ENCODE measurements at places on chromosomes 1 and 21.
A peak's percentile ranks its signal among the peaks of the same experiment; 100 is the strongest.

DNA sequence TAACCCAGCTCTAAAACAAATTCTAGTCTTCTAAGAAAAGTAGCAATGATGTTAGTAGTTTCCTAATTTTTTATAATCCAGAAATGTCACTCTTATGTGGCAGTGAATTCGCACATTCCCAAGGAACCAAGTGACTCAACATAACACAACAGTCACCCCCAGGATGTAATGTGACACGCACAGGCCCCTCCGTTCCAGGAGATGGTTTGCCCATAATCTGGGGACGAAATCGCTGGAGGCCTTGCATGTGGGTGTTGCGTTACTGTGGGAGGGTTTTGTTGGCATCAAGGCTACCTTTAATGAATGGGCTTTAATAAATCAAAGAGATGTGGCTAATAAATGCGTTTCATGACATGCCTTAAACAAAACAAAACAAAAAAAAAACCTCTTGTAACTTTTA lies 50.9 kb downstream of the EVA1C start:
- peak; percentile 82 for DNase-seq

DNA sequence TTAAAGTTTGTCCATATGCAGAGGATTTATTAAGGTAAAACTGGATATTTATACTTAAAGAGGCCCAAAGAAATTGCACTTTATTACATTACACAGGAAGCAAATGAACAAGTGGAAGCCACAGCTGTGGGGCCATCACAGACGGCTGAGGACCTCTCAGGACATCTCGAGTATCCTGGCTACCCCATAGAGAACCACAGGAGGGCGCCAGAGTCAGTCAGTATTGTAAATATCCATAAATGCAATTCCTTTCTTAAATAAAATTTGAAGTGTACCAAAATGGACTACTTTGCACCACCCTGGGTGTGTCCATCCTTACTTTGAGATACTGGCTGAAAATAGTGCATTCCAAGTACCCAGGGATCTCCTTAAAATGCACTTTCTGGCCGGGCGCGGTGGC lies 257.2 kb downstream of the MRPL39 start:
- DNase-seq = peak; percentile 59

DNA sequence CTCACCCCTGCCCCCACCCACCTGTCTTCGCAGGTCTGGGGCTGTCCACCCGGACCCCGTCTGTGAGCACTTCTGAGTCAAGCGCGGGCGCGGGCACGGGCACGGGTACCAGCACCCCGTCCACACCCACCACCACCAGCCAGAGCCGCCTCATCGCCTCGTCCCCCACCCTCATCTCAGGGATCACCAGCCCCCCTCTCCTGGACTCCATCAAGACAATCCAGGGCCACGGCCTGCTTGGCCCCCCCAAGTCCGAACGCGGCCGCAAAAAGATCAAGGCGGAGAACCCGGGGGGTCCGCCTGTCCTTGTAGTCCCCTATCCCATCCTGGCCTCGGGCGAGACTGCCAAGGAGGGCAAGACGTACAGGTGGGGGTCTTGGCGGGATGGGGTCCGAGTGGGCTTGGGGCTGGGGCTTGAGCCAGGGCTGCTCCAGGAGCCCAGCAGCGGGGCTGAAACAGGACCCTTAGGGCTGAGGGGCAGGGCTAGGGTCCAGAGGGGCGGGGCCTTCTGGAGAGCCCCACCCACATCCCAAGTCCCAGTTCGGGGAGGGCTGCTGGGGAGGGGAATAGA lies 23.9 kb downstream of the ZNF362 start:
- DNase-seq = no peak

DNA sequence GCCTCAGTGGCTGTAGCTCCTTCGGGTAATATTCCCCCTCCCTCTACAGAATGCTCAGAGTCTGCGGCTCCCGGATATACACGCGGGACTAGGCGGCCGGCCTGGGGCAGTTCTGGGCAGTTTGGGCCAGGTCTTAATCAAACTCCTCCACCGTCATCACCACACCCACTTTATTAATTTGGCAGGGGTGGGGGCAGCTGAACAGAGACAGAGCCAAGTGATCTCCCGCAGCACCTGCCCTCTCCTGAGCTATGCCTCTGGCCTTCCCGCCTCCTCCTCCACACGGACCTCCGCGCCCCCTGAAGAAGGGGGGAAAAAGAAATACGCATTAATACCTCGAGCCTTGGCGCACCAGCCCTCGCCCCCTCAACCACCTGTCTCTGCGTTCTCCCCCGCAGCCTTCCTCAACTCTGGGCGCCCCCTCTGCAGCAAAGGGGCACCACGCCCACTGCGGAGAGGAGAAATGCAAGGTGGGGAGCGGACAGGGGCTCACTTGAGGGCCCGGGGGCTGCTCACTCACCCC lies 42.6 kb downstream of the CD34 start:
- DNase-seq = peak; percentile 45
